ENCODE measurements at places on chromosomes 5 and 9.
A peak's percentile ranks its signal among the peaks of the same experiment; 100 is the strongest.

DNA sequence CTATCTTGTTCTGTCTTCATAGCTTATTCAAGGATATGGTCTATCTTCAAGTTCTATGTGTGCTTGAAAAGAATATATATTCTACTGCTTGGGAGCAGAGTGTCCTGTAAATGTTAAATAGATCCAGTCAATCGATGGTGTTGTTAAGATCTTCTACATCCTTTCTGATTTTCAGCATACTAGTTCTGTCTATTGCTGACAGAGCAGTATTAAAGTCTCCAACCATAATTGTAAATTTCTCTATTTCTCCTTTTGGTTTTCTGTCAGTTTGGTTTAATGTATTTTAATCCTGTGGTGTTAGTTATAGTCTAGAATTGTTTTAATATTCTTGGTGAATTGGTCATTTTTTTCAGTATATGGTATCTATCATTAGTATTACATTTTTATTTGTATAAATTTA lies 124.0 kb upstream of the COX7C start:
- DNase-seq, result no peak

- no peak for DNase-seq
Observed at GRCh38 chr5:142006363-142007236, 6.2 kb downstream of the GNPDA1 start.

- no peak for DNase-seq
Observed at GRCh38 chr5:131463656-131464055, 171.4 kb downstream of the RAPGEF6 start.

DNA sequence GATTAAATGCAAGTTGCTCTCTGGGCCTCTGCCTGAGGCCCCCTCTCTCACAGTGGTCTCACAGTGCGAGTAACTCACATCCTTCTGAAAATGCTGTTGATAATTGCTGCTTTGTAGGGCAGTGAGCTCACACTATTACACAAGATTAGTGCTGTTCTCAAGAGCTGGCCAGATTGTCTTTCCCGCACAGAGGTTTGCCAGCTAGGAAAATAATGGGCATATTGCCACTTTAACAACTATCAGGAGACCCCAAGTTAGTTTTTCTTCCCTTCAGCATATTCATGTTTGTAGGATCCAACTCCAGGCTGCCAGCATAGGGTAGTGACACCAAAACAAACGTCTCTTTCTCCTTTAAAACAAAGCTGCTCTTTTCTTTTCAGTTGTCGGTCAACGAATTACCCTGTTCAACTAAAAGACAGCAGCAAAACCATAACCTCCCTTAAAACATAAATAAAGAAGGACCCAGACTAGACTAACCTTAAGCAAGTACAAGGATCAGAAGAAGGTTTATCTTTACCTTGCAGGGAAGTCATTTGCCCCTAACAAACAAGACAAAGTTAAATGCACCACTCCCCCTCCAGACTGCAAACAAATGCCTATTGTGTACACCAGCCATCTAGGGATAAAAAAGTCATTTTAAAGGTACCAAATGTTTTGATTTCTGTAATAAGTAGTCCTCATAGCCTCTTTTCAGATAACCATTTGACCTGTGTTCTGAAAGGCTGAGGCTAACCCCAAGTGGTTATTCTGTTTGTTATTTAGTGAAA lies 91.4 kb downstream of the VCAN start:
- DNase-seq, result no peak

DNA sequence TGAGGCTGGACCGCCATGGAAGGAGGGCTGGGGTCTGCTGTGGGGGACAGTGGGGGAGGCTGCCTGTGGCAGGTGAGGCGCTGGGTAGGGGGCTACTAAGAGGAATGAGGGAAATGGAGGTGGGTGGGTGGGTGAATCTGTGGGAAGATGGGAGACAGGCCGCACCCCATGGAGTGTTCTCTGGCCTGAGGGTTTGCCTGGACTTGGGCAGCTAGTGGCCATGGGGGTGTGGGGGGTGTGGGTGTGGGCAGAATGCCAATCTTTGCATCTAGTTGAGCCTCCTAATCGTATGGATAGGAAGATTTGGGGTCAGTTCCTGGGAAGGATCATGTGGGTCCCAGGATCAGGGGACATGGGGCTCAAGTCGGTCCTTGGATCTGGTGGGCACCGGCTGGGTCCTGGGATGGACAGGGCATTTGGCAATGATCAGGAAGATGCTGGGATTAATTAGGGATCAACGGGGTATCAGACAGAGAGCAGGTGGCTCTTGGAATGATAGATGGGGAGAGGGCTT lies 518 bp downstream of the ZDHHC12 start:
- no peak for DNase-seq

GRCh38 chr5:172065431-172066065 lies 59.1 kb upstream of the FBXW11 start:
- DNase-seq, result no peak

- no peak for DNase-seq
Observed at GRCh38 chr5:19927919-19928318, 60.1 kb downstream of the CDH18 start.

DNA sequence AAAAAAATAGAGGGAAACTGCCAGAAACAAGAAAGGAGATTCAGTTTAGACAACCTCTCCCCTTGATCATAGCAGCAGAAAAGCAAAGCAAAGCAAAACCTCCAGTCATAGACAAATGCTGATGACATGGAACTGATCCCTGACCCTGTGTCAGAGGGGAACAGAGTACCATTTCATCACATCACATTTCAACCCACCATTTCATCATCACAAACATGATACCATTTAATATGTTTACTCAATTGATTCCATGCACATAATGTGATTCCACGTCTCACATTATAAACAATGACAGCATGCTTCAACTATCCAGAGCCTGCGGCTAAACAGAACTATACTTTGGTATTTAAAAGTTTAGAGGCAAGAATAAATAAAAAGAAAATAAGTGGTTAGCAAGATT lies 28.7 kb upstream of the ACOT12 start:
- DNase-seq, result no peak

DNA sequence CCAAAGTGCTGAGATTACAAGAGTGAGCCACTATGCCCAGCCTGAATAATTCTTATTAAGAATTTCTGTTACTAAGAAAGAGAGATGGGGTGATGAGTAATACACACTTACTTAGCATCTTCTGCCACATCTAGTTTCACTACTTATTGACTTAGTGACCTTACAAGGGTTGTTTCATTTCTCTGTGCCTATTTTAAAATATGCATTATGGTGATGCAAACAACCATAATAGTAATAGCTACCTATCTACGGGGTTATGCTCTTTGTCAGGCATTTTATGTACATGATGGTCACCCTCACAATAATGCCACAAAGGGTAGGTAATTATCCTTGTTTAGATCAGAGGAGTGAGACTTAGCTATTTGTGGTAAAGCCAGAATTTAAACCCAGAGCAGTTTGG lies 499.0 kb upstream of the SGCD start:
- DNase-seq, result no peak

GRCh38 chr9:14238518-14238917 lies 75.4 kb downstream of the NFIB start:
- DNase-seq, result peak; percentile 52
